ENCODE measurements at places on chromosomes 2 and 18.

GRCh38 chr2:100767810-100768806 is 51.8 kb upstream of the NPAS2 start:
- no peak for DNase-seq

- DNase-seq, result no peak
Measured at GRCh38 chr2:43905371-43905803, 66.6 kb downstream of the ABCG8 start.

DNA sequence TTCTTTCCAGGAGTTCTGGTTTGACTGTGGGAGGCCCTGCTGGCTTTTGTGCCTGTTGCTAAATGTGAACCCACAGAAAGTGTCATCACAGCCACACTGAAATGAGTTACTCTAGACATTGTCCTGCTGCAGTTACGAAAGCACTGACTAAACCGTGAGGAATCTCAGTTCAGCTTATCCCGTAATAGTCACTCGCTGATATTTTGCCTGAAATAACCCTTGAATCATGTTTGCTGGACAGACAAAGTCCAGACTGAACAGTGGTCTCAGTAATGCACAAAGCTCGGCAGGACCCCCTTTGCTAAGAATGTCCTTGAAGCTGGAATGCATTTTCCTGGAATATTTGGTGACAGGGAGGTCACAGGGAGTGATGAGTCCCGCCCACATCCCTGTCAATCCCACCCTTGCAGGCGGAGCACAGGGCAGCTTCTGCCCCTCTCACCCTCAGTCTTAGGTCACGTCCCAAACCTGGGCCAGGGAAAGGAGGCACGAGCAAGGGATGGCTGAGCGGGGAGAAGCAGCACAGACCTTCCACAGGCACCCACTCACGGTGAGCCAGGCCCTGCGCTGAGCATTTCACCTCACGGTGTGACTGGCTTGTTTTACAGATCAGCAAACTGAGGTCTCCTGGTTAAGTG is 53.4 kb downstream of the ADI1 start:
- peak; percentile 70 for DNase-seq

DNA sequence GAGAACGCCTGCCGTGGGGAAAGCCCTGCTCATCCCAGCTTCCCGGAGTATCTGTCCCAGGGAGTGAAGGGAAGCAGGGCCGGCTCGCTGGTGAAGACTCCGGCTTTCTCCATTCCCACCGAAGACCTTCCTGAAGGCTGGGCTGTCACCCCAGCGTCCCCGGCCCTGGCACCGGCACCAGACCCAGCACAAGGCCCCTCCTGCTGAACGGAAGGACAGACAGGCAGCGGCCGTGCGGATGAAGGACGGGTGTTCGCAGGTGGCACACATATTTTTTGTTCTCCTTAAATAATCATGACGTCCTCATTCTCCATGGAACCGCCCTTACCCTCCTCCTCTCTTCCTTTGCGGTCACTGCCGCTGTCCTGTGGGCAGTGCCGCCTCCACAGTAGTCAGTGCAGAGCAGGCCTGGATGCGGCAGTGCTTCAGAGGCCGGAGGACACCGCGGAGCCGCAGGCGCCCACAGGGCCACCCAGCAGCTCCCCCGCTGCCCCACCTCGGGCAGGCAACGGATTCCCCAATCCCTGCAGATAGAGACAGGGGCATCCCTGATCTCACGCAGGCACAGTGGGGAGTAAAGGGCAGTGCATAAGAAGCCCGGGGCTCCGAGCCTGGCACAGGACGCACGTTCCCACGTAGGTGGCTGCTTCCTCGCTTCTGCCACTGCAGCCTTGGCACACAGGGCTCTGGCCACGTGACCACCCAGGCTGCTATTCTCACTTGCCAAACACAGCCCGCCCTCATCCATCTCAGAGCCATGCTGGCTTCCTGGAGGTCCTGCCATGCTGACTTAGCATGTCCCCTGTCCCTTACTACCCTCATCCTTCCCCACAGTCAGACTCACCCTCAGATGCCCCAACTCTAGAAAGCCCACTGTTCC is 229.7 kb downstream of the EIPR1 start:
- no peak for DNase-seq

DNA sequence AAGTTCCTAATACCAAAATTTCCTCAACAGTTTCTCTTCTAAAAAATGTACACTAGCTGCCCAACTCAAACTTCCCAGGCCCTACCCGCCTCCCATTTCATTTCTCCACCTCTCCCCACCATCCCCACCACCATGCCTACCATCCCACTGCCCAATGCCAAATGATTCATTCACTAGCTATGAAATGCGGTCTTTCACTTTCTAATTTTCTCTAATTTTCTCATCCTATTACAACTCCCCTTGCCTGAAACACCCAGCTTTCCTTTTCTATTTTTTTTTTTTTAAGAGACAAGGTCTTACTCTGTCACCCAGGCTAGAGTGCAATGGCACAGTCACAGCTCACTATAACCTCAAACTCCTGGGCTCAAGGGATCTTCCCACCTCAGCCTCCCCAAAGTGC is 38.4 kb downstream of the KIDINS220 start:
- DNase-seq, result no peak

DNA sequence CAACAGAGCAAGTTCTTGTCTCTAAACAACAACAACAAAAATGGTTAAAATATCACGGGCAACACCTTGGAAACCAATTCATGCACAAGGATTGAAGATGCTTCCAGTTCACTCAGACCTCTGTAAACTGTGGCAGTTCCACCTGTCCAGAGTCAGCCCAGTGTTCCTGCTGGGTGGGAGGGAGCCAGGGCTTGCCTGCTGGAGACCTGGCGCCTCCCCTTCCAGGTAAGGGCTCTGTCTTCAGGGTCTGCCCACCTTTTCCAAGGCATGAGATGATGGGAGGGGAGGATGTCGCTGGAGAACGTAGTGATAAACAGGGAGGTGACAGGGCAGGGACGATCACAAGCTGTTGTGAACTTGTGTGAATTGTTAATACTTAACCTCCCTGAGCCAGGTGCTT is 9.8 kb upstream of the GPC1 start:
- DNase-seq, result no peak

GRCh38 chr2:234502285-234502918 is 5.5 kb upstream of the ARL4C start:
- DNase-seq, result no peak

GRCh38 chr2:27705851-27706622 is 42.3 kb downstream of the SLC4A1AP start:
- peak; percentile 85 for DNase-seq

DNA sequence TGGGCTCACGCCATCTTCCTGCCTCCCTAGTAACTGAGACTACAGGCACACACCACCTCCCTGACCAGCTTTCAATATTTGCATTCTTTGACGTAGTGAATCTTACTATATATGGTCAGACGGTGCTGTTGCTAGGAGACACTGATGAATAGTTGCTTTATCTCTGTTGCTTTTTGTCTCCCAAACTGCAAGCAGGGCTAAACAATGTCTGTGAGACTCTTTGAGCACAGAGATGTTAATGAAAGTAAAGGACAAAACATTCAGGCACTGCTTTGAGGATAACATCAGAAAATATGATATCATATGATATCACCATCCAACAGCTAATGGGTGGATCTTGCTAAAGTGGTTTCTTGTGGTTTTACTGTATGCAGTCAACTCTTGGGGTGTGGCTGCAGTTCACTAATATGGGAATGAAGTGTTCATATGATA is 43.0 kb downstream of the EMILIN2 start:
- DNase-seq, result no peak

- DNase-seq, result no peak
Measured at GRCh38 chr2:8002765-8003393, 679.0 kb upstream of the ID2 start.

GRCh38 chr2:149173220-149173619 is 134.7 kb downstream of the LYPD6B start:
- DNase-seq, result no peak

- no peak for DNase-seq
Measured at GRCh38 chr18:13309748-13310670, 91.4 kb downstream of the LDLRAD4 start.

DNA sequence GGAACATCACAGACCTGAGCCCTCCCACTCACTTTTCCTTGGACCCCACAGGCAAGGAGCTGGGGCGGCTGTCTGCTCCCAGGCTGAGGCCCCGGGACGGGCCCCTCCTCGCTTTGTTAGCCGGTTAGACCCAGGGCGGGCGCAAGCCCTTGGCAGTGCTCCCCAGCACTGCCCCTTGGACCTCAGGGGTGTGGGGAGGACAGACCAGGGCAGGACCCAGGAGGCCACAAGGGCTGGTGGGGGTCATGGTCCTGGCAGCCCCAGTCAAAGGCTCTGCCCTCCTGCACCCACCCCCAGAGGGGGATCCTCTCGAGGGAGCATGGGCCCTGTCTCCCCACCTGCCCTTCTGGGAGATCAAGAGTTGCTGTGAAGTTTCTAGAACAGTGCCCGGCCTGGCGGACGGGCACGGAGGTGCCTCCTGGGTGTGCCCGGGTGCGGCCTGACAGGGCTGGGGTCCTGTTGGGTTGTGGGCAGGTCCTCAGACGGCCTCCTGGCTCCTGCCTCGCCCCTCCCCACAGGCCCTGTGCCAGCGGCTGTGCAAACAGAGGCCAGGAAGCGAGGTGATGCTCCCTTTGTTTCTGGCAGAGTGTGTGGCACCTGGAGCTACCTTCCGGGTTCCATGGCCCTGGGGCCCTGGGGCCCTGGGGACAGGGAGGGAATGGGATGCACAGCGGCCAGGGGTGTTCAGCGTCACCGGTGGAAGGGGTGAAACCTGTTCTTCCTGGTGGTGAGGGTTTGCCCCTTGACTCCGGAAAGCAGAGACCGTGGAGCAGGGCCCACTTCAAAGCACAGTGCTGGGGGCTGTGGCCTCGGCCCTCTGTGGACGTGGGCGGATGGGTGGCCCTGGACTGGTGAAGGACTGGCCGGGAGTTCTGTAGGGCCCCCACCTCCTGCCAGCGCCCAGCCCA is 2.9 kb upstream of the GAL3ST2 start:
- DNase-seq, result no peak

DNA sequence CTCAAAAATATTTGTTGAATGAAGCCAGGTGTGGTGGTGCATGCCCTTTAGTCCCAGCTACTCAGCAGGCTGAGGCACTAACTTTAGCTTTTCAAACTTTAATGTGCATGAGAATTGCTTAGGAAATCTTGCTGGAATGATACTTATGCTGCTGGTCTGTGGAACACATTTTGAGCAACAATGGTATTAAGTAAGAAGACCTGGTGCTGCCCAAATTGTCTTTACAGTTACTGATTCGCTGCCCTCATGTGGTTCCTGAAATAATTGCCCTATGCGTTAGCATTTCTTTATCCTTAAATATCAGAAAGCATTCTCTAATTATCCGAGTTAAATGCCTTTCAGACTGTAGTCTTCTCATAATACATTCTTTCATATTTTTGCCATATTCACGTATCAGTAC is 76.0 kb upstream of the SESTD1 start:
- DNase-seq, result no peak

DNA sequence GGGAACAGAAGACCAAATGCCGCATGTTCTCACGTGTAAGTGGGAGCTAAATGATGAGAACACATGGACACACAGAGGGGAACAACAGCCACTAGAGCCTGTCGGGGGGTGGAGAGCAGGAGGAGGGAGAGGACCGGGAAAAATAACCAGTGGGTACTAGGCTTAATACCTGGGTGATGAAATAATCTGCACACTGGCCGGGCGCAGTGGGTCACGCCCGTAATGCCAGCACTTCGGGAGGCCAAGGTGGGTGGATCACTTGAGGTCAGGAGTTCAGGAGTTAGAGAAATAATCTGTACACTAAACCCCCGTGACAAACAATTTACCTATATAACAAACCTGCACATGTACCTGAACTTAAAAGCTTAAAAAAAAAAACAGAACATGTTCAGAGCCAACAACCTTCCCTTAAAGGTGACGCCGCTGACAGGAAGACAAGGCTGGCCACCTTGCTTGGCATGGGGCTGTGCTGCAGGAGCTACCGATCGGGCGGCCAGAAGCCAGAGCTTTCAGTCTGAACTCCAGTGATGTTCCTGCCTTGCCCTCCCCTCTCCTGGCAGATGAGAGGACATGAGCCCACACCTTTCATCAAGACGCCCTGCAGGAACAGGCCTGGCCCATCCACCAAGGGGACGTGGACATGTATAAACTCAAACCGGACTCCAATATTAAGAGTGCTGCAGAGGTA is 11.2 kb downstream of the SLC66A2 start:
- DNase-seq, result no peak

DNA sequence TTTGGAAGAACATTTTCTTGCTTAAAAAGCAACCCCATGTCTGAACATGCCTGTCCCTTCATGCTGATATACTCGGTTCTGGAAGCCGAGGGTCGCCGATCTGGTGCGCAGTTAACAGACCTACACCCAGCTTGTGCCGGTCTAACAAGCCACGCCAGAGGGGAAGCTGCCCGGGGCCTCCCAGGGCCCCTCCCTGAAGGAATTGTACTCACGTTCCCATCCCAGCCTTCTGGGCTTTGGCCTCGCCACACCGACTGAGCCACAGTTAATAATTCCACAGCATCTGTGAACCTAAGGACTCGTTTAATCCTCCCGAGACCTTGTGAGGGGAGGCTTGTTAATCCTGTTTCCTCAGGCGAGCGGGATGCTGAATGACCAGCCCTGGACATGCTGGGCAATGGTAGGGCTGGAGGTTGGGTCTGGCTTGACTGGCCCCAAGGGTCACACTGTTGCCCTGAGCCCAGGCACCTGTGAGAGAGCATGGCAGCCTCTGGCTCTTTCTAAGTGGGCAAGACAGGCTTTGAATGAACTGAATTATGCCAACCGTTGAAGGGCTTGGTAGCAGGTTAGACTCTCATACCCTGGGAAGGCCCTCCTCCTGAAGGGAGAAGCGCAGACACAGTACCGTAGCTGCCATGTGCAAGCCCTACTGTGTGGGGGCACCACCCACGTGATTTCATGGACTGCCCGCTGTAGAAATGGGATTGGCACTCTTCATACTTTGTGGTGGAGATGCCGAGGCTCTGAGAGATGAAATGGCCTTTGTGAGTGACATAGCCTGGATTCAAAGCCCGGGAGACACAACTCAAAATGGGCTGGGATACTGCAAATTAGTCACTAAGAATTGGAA is 27.9 kb upstream of the ODC1 start:
- no peak for DNase-seq

GRCh38 chr2:186130748-186131641 is 355.1 kb upstream of the ZC3H15 start:
- no peak for DNase-seq

- DNase-seq, result no peak
Measured at GRCh38 chr2:69114534-69114933, 101.6 kb downstream of the ANTXR1 start.

GRCh38 chr2:119958670-119959268 is 54.1 kb upstream of the EPB41L5 start:
- peak; percentile 3 for DNase-seq

DNA sequence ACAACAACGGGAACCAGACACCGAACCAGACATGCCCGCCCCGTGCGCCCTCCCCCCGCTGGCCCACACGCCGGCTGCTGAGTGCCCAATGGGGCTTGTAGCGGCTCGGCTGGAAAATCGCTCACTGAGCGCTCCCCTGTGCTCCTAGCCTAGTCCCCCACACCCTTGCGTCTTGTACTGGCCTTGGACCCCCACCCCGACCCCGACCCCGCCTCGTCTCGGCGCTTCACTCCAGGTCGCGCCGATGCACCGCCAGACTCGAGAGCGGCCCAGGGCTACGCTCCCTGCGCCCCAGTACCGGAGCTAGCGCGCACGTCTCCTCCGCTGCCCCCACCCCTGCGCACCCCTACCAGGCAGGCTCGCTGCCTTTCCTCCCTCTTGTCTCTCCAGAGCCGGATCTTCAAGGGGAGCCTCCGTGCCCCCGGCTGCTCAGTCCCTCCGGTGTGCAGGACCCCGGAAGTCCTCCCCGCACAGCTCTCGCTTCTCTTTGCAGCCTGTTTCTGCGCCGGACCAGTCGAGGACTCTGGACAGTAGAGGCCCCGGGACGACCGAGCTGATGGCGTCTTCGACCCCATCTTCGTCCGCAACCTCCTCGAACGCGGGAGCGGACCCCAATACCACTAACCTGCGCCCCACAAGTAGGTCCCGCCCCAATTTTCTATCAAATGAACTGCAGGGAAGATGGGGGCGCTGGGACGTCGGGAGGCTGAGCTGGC is 1.5 kb downstream of the GAD1 start:
- no peak for DNase-seq
